ENCODE measurements at places on chromosomes 6 and 20.

DNA sequence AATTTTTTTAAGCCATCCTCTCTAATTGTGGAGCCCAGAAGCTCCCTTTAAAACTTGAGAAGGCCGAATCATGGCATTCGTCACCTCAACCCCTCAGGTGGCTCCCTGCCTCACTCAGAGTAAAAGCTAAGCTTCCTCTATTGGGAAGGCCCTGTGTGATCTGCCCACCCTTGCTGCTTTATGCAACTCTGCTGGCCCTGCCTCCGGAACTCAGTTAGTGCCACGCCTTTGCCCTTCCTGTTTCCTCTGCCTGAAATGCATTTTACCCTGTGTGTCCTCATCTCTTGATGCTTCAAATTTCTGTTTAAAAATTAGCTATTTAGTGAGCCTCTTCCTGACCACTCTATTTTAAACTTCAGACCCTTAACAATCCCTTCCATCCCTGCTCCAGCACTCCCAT is 5.7 kb downstream of the PACRG start:
- no peak for DNase-seq

DNA sequence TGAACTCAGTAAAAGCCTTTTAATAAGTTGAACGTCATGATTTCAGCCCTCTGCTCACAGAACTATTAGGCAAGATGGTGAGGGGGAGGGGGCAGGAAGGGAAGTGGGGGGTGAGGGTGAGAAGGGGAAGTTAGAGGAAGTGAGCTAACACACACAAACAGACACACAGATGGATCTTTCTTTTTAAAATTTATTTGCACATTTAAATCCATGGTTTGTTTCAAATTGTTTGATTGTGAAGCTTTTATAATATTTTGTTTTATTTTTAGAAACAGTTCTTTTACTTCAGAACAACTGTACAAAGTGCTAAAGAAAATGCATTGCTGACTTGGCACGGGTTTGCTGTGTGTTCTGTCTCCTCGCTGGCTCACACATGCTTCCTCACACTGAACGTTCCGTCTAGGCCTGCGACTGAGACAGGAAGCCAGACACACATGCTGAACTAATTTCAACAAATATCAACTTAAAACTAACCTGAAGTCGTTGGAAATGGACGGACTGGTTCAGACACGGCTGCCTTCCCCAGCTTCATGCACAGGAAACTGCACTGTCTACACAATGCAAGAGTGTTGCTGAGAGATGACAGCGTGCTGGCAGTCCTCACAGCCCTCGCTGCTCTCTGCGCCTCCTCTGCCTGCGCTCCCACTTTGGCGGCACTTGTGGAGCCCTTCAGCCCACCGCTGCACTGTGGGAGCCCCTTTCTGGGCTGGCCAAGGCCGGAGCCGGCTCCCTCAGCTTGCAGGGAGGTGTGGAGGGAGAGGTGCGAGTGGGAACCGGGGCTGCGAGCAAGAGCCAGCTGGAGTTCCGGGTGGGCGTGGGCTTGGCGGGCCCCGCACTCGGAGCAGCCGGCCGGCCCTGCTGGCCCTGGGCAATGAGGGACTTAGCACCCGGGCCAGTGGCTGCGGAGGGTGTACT is 8.1 kb upstream of the ZBP1 start:
- no peak for DNase-seq

DNA sequence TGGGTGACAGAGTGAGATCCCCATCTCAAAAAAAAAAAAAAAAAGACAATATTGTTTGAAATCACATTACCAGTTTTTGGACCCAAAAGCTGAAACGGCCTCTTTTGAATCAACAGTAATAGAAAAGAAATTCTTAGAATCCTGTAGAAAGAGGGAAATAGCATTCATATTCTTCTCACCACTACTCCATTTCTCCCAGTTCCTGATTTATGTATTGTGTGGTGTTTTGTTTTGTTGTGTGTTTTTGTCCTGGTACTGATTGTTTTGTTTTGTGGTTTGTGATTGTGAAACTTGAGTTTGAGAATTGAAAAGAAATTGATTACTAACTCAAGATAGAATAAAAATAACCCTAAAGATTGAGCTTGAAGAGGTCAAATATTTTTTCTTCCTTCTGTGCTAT is 26.2 kb upstream of the EEF1A1 start:
- no peak for DNase-seq

- peak; percentile 40 for DNase-seq
Observed at GRCh38 chr20:35226884-35227681, 593 bp downstream of the MMP24 start.

Data from H54 (cell line).